ENCODE measurements at places on chromosomes 3 and 15.

DNA sequence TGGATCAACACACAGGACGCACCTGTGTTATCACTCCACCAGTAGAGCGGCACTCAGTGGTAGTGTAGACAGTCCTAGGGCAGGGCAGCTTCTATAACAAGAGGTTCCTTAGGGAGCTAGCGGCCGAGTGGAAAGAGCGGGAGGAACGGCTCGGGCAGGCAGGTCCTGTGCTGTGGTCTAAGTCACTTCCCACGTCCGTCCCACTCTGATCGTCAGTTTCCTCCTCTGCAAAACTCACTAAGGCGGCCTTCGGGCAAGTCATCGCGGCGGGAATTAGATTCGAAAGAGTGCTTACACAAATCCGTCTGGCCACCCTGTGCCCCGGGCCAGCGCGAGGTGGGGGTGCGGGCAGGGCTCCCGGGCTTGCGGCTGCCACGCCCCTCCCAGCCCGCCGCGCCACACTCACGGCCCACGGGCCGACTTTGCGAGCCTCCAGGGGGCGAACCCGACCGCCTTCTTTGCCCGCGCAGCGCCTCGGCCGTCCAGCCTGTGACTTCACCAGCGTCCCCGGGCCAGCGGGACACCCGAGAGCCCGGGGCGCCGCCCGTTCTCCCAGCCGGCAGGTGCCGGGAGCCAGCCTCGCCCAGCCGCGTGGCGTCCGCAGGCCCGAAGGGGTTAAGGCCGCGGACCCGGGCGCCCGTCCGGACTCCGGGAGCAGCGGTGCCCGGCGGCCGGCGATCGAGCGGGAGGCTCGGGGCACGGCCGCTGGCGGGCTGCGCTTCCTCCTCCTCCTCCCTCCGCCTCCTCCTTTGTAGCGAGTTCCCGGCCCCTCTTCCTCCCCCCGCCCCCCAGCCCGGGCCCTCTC is 416 bp upstream of the CORO2B start:
- DNase-seq: peak; percentile 60

DNA sequence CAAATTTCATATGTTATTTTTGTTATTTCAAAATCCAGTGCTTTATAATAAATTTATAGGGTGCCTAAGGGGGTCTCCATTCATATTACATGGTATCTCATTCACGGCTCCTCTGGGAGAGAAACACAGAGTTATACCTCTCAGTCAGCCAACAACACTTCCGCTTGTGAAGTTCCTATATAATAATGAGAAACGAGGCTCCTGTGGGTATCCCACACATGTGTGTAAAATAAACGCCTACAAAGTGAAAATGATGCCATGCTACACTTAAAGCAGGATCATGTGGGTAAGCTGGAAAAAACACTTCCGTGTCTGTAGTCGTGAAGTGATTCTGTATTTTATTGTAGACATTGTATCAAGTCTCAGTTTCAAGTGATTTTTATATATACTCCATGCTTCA is 218.8 kb upstream of the ICE2 start:
- no peak for DNase-seq

DNA sequence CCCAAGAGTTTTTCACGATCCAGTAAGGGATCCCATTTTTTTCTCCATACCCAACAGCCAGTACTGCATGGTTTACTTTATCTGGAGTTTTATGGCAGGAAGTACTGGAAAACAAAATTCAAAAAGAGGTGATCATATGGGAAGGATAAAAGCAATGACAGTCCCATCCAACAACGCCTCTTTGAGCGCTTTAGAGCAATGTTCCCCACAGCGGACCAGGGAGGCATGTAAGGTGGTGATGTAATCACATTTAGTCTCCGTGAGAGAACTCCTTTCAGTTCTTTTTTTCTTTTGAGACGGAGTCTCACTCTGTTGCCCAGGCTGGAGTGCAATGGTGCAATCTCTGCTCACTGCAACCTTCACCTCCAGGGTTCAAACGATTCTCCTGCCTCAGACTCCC is 21.8 kb downstream of the CTSH start:
- DNase-seq: no peak

DNA sequence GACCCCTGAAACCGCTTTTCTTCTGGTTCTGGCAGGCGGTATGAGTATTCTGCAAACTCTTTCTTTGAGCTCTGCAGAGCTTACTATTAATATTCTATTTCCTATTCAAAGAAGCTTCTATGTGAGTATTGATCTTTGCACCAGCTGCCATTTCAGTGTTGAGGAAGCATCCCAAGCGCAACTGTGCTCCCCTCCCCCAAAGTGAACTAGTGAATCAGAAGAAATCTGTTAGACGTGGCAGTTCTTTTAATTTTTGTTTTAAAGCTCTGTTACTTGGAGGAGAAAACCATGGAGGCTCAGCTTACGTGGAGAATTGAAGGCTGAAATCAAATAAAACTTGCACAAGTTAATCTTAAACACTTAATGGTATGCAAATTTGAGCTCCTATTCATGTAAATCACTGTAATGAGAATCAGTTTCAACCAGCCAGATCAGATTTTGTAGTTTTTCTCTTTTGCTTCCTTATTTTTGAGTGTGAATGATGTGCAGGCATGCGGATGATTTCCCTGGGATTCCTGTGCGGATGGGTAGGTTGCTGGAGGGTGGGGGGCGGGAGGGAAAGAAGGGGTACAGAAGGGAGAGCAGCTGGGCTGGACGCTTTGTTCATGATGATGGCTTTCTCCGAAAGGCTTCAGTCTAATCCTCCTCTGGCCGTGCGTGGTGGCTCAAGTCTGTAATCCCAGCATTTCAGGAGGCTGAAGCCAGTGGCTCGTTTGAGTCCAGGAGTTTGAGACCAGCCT is 16.1 kb upstream of the AGBL1 start:
- DNase-seq: peak; percentile 83

GRCh38 chr15:78319588-78319987 is 20.2 kb upstream of the SKIC8 start:
- DNase-seq: no peak

- DNase-seq: no peak
Measured at GRCh38 chr15:25568751-25569150, 129.9 kb upstream of the UBE3A start.

DNA sequence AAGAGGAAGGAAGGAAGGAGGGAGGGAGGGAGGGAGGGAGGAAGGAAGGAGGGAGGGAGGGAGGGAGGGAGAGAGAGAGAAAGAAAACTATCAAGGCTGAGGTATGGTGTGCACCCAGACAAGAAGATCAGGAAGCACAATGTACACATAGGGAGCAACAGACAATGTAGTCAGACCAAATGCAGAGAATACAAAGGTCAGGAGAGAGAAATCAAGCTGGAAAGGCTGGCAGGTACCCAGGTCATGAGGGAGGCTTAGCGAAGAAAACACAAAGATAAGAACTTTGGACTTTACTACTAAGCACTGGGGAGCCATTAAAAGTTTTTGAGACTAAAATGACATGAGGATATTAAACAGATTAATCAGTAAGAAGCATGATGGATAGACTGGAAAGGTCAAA is 176.0 kb upstream of the TMCO5A start:
- DNase-seq: no peak

DNA sequence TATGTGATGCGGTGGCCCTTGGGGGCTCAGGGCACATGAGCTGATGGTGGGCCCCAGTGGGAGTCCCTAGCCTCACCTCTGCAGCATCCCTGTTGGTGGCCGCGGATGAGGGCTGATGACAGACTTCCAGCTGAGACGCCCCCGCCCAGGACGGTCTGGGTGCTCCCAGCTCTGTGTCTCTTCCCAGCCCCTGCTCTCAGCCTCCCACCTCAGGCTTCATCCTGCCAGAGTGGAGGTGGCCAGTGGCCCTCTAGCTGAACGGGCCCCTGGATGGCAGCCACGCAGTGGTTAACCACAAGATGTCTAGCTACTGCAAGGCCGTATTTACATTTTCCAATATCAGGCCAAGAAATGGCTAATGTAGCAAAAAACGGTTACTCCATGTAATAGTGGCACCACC is 205.3 kb upstream of the LINGO1 start:
- DNase-seq: no peak

GRCh38 chr3:87203809-87204208 is 23.3 kb upstream of the CHMP2B start:
- no peak for DNase-seq

GRCh38 chr15:27683121-27683520 is 416.0 kb downstream of the OCA2 start:
- no peak for DNase-seq

GRCh38 chr3:181952221-181952620 is 240.5 kb downstream of the SOX2 start:
- DNase-seq: no peak

DNA sequence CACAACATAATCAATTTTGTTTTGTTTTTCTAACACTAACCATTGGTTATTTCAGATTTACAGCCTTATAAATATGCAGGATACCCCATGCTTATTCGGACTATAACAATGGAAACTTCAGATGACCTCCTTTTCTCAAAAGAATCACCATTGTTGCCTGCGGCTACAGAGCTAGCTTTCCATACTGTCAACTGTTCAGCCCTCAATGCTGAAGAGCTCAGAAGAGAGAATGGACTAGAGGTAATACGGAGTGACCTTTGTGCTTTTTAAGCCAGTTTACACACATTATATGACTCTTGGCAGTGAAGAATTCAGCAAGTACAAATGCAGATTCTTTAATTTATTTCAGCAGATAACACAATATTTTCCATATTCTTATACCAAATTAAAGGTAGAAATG is 81.8 kb downstream of the DNAJC13 start:
- DNase-seq: no peak

DNA sequence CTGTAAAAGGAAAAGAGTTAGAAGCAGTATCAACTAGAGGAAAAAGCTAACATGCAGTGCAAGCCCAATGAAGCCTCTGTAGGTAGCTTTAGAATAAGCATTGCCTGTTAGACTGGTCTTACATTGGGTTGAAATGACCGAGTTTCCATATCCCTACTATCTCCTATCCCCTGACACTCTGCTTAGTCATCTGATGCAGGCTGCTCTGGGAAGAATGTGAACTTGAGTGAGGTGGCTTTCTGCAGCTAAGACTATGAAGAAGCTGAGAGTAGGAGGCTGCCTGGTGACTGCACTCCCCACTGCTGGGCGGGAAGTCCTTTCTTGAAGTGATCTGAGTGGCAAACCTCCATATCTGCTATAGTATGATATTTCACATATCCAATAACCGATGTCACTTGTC is 64.7 kb downstream of the OXSM start:
- no peak for DNase-seq

DNA sequence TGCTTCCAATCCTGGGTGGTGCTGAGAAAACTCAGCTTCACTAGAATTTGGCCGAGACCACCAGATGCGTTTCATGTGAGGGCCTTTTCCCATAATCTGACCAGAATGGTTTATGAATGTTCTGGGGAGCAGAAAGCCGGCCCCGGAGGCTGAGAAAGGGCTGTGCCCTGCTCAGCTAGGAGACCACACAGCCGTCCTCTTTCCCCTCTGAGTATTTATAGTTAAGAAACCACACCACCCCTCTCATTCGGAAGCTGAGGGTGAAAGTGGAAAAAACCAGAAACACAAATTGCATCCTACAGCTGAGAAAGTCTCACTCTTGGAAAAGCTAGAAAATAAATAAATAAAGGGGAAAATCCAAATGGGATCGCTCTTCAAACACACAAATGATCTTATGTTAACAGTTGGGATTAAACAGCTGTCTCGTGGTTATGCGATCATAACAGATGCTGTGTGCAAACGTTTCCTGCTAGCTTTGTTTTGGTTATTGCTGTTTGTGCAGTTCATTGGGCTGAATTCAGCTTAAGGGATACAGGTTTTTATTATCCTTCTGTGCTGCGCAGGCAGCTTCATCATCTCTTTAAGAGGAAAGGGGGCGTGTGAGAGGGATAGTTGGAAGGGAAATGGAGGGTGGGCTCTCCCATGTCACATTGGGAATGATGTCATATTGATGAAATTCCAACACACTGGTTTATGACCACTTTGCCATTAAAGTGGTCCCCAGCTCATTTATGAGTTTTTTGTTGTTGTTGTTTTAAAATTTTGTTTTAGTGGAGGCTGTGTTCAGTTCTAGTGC is 1026.2 kb upstream of the NR2F2 start:
- DNase-seq: peak; percentile 87

- DNase-seq: no peak
Measured at GRCh38 chr3:23253214-23253613, 50.1 kb downstream of the UBE2E2 start.

DNA sequence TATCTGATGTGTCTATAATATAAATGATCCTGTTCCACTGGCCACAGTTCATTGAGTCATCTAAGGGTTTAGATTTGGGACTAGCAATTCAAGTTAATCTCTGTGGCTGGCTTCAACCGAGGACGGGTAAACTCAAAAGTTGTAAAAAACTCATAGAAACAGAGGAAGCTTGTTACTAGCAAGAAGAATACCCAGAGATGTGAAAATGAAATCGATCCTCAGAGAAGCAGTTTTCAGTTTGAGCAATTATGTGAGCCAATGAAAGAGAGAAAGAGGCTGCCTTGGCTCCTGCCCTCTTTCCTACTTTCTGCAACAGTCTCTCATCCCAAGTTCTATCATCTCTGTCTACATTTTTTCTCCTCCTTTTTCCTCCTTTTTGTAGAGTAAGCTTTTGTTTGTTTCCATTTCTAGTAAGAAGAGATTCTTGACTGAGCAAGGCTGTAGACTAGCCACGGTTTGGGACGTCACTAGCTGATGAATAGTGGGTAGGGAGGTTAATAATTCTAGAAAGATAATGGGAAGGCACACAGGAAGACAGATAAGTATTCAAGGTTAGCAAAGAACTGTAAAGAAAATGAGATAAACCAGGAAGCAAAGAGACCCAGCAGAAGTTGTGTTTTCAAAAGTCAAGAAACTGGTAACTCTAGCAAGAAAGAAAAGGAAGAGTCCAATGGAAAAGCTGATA is 298.9 kb upstream of the NR2F2 start:
- no peak for DNase-seq
